ENCODE measurements at places on chromosomes 2 and 18. TPM values are rescaled to one million over a fixed set of nuclear protein-coding genes. Genes with fewer than 3 reads are reported as not detected.

DNA sequence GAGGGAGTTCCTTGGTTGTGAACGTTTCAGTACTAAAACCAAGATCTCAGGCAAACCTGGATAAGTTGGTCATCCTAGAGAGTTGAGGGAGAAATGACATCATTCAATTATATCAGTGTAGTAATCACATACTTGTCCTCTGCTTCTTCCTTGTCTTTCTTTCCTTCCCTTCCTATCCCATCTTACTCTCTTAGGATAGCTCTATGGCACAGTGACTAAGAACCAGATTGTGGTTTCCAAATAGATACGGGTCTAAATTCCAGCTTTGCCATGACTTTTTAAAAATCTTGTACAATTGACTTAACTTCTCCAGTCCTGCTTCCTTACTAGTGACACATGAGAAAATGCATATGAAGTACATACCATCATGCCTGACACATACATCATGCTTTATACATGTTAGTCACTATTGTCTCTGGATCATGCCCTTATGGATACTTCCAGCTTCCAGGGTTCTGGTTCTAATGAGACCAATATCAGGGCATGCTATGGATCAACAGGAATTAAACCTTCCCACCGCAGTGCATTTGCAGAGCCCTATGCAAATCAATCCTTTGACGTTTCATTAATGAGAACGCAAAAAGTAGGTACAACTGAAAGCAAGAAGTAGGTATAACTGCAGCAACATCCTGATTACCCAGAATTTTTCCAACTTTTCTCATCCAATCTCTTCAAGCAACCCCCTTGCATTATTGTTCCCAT is 168.0 kb upstream of the KLF7 start:
- no peak for DNase-seq

GRCh38 chr2:29767606-29768335 is 153.6 kb downstream of the ALK start:
- DNase-seq = no peak

- DNase-seq = no peak
Observed at GRCh38 chr2:202773301-202773973, 98.1 kb downstream of the ICA1L start.

PDE11A gene
- total RNA-seq = 2.8 TPM

VWC2L gene
- total RNA-seq = not detected

DPP10 gene
- 6.6 TPM for total RNA-seq

VAMP8 gene
- 178 TPM for total RNA-seq

DNA sequence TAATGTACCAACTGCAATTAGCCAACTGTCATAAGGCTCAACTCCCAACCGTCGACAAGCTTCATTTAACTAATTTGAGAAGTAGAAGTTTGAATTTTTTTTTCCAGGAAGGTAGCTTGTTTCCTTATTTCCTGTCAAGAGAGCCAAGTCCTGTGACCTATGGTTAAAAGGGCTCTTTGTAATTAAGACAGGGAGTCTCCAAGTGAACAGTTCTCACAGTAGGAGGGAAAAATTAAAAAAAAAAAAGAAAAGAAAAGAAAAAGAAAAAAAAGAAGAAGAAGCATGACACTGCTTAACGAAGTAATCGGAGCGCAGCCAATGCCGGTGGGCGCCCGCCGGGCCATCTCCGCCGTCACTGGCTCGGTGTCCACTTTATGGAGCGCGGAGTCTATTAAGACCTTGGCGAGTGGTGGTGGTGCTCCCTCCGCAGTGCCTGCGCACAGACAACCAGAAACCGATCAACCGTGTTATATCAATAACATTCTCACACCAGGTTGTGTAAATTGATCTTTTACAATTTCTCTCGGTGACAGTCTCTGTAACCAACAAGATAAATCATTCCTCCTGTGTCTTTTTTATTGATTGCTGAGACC is 197.2 kb upstream of the POU3F3 start:
- no peak for DNase-seq

GRCh38 chr2:8564475-8564874 is 117.4 kb upstream of the ID2 start:
- no peak for DNase-seq

DNA sequence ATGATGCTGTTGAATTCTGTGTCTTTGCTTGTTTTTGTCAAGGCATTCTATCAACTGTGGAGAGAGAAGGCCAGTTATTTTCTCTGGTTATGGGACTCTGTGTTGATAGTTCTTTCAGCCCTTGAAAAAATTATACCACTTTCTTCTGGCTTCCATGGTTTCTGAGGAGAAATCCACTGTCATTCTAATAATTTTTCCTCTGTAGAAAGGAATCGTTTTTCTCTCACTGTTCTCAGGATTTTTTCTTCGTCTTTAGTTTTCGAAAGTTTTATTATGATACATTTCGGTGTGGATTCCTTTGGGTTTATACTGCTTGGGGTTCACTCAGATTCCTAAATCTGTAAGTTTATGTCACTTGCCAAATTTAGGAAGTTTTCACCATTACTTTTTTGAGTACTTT is 6.6 kb downstream of the GALNT1 start:
- DNase-seq = no peak

CNTNAP5 gene
- total RNA-seq = 31.7 TPM

DNA sequence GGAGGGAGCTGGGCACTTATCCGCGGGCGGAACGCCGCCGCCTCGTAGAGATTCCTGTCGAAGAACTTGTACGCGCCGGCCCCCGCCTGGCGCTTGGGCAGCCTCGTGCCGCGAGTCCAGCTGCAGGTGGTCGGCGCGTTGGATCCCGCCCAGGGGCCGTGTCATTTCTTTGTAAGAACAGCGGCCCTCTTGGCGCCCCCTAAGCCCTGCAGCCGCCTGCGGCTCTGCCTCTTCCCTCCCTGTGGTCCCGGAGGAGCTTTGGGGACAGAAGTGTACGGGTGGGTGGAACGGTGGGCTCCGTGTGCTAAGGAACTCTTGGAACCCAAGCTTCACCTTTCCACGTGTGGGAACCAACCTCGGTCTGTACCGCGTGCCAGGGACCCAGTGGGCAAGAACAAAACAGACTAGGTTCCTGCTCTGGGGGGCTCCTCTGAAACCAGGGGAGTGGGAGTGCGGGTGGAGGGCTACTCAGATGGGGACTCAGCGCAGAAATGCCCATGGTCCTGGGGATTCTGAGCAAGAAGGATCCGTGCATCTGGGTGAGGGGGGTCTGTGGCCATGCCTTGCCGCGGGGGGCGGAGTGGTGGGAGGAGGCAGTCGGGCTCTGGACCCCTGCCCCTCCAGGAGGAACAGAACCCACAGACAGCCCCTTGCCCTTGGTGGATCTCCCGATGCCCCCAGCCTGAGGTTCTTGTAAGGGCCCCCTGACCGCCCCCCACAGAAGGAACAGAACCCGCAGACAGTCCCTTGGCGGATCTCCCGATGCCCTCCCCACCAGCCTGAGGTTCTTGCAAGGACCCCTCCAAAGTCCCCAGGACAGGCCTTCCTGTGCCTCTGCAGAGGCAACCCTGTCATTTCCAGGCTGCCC is 1.5 kb downstream of the GPC1 start:
- no peak for DNase-seq

UCN gene
- 3.1 TPM for total RNA-seq

DNA sequence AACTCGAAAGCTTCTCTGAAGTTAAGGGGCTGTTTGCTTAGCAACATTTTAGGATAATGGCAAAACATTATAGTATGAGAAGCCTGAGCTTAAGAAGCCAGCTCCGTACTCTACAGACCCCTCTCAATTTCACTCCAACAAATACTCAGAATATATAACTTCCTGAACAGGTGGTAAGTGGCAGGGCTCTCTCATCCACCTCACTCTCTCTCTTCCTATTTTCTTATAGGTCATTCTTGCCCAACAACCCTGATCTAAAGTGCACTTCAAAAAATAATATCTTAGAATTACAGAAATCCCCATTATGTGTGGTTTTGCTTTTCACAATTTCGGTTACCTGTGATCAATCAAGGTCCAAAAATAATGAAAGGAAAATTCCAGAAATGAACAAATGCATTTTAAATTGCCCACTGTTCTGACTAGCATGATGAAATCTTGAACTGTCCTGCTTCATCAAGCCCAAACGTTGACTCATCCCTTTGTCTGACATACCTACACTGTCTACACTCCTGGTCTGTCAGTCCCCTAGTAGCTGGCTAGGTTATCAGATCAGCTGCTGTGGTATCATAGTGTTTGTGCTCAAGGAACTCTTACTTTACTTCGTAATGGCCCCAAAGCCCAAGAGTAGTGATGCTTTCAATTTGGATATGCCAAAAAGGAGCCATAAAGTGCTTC is 122.8 kb upstream of the COL5A2 start:
- DNase-seq = no peak

PASK gene
- 16.9 TPM for total RNA-seq
